NCI-H774 (cell line): ENCODE measurements at places on chromosomes 16 and 17.

- DNase-seq: no peak
These were observed 77.5 kb downstream of the ZNF423 start for GRCh38 chr16:49778202-49778930.

- no peak for DNase-seq
These were observed 398.7 kb downstream of the SNX29 start for GRCh38 chr16:12375046-12375740.

GRCh38 chr17:80817861-80818260 lies 173.8 kb upstream of the CHMP6 start:
- DNase-seq: no peak

GRCh38 chr17:42845556-42845917 lies 1.2 kb downstream of the AOC2 start:
- DNase-seq: no peak

GRCh38 chr17:65197201-65197600 lies 60.0 kb downstream of the RGS9 start:
- no peak for DNase-seq

DNA sequence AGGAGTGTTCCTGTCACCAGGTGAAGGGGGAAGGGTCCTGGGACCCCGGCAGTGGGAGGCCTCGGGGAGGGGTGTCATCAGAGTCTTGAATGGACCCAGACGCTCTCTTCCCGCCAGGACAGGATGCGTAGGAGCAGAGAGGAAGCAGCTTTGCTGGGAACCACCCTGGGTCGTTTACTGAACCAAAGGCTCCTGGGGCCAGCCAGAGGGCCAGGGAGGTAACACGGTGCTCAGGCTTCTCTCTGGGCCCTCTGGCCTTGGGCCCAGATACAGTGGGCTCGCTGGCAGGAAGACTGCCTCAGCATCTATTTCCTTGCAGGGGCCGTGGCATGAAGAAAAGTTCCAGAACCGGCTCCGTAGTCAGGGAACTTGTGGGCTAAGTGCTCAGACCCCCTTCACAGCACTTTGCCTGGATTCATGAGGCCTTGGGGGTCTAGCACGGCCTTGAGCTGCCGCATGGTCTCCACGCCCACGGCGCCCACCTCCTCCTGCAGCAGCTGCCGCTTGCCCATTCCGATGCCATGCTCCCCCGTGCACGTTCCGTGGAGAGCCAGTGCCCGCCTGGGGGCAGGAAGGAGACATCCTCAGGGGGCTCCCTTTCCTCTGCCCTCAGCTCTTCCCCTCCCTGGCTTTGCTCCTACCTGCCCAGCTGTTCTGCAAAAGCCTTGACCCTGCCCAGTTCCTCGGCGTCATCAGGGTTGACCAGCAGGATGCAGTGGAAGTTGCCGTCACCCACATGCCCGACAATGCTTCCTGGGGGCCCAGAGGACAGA lies 4.4 kb downstream of the LDHD start:
- DNase-seq: no peak

- DNase-seq: no peak
These were observed 364.7 kb upstream of the DYNLRB2 start for GRCh38 chr16:80176114-80176513.

GRCh38 chr17:80750263-80750662 lies 205.6 kb downstream of the RPTOR start:
- DNase-seq: no peak

- DNase-seq: no peak
These were observed 15.8 kb upstream of the IGFALS start for GRCh38 chr16:1809281-1809801.

DNA sequence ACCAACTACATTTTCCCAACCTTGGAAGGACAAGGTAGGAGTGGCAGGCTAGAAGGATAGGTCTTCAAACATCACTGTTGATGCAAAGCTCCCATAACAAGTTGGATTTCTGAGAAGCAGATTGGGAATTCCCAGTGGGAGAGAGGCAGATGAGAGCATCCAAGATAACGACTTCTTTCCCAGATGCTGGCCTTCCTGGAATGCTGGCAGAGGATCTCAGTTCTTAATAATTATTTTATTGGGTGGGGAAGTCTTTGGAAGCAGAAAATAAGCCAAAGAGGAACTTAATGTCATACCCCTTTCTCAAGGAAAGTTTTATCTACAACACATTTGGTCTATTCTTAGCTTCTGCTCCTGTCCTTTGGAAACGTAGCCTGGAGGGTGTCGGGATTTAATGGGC lies 64.5 kb downstream of the MPRIP start:
- no peak for DNase-seq

DNA sequence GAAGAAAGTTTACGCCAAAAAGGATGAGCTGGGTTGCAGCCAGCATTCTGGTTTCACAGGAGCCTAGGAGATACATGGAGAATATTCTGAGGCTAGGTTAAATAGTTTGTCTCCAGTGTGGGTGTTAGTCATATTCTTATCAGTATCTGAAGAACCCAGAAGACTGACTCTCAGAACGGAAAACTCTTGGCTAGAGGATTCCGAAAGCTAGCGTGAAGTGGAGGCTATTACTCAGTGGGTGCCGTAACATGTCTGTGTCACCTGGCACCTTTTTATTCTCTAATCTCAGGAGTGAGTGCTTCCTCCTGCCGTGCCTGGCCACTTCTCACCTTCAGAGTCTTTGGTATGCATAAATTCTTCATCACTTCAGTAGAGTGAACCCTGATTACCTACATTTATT lies 199.5 kb downstream of the WWOX start:
- DNase-seq: no peak

- DNase-seq: no peak
These were observed 75.3 kb downstream of the MRC2 start for GRCh38 chr17:62702746-62703260.

DNA sequence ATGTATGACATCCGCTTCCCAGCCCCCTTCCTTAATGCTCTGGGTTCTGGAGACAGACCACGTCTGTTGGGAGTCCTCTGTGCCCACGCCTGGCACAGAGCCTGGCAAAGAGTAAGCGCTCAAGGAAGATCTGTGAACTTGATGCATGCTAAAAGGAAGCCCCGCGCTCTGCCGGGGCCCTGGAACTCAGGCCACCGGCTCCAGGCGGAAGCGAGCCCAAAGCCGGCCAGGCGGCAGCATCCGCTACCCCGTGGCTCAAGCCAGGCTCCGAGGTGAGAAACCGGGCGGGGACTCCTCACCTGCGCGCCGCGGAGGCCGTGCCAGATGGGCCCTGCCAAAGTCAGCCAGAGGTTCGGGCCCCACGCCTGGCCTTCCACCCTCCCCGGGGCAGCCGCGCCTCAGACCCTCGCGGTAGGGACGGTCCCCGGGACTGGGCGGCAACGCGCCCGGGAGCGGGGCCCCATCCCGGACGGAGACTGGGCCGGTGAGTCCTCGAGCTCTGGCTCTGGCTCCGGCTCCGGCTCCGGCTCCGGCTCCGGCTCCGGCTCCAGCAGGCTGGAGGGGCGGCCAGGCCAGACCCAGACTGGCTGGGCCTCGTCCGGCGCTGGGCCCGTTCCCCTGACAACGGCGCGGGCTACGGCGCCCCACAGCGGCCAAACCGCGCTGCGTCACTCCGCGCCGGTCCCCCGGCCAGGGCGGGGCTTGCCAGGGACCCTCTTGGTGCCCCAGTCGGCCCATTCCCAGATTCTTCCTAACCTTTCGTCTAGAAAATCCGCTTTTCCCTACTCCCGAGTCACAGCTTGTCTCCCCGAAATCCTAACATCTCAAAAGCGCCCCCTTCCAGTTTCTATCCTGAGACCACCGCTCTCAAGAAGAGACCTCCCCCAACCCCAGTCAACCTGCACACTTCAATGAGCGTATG lies at the start of gene ZDHHC1:
Gene ZDHHC1 (minus strand): TSS at position 606 of the 922 bp plus-strand sequence. CDS start 8,702 bp downstream, outside the sequence.
- peak; percentile 30 for DNase-seq

DNA sequence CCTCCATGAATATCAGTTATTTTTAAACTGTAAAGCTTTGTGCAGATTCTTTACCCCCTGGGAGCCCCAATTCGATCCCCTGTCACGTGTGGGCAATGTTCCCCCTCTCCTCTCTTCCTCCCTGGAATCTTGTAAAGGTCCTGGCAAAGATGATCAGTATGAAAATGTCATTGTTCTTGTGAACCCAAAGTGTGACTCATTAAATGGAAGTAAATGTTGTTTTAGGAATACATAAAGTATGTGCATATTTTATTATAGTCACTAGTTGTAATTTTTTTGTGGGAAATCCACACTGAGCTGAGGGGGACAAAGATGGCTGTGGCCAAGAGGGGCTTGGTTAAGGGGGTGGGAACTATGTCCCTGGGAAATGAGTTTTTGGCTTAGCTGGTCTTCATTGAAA lies 2.3 kb downstream of the CCL11 start:
- DNase-seq: no peak

DNA sequence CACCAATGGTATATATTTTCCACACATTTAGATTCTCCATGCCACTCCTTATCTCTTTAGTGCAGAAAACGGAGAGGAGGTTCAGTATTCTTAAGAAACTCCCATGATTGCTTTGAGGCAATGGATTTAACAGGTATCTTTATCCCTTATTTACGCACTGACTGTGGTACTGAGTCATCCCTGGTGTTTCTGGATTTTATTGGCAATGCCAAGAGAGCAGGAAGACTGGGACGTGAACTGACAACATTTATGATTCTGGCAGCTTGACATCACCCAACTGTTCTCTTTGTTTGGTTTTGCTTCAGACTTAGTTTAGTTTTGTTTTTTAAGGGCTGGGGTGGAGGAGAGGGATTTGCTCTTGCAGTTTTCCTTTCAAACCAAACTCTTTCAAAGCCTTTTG lies 131.4 kb downstream of the WWOX start:
- no peak for DNase-seq

DNA sequence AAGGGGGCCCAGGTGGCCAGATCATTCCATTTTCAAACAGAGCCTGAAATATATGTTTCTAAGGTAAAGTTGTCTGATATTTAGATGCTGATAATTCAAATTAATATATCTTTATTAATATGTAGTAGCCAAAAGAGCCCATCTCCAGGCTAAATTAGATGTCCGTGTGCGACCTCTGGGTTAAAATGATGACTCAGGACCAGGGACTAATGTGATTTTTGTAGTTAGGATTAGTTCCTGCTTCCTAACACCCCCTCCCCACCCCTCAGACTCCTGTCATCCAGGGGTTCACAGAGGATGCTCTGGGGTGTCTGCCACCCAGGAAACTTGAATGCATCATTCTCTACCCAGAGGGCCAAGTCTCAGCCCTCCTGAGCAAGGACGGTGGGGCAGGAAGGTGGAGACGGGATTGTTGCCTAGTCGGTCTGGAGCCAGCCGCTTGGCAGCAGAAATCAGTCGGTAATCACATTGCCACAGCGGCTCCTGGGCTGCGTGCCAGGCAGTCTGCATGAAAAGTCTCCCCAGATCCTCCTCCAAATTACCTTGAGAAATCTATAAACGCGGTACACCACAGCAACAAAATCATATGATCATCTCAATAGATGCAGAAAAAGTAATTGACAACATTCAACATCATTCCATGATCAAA lies 29.8 kb downstream of the CNGB1 start:
- DNase-seq: no peak

GRCh38 chr17:57524839-57525568 lies 220.1 kb downstream of the CCDC182 start:
- DNase-seq: no peak

DNA sequence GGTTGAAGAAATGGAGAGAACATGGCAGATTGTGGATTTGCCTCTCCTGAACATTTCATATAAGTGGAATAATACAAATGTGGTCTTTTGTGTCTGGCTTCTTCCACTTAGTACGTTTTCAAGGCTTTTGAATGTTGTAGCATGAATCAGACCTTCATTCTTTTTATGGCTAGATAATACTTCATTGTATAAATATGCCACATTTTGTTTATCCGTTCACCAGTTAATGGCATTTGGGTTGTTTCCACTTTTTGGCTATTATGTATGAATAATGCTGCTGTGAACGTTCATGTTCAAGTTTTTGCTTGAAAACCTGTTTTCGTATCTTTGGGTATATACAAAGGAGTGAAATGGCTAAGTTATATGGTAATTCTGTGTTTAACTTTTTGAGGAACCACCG lies 130.4 kb downstream of the TANC2 start:
- DNase-seq: no peak

DNA sequence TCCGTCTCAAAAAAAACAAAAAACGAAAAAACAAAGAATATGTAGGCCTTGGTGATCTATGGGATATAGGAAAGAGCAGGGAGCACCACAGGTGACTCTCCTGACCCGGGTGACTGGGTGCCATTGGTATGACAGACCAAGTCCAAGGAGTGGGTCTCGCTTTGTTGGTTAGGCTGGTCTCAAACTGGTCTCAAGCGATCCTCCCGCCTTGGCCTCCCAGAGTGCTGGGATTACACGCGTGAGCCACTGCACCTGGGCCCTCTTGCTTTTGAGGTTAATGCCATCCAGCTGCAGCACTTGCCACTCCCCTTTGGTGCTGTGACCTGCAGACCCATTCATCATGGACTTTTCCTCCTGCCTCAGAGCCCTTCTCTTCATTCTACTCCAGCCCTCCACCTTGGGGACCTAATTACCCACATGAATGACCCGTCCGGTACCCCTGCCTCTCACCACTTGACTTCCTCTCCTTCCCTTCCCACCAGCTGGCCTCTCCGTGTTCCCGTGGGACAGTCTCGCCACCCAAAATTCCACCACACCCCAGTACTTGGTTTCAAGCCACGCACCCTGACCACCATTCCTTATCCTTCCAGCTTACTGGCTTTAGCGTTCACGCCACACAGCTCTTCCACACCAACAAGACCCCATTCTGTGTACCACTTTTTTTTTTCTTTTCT lies 3.2 kb upstream of the UBE2G1 start:
- no peak for DNase-seq

DNA sequence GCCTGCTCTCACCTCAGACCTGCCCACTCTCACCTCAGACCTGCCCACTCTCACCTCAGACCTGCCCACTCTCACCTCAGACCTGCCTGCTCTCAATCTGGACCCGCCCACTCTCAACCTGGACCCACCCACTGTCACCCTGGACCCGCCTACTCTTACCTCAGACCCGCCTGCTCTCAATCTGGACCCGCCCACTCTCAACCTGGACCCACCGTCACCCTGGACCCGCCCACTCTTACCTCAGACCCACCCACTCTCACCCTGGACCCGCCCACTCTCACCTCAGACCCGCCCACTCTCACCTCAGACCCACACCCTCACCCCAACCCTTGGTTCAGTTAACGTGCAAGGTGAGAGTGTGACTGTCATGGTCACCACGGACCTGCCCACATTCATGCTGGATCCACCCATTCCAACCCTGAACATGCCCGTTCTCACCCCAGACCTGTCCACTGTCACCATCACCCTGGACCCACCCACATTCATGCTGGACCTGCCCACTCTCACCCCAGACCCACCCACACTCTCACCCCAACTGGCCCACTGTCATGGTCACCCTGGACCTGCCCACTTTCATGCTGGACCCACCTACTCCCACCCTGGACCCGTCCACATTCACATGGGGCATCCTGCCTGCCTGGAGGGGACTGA lies 31.2 kb upstream of the ENPP7 start:
- no peak for DNase-seq

- peak; percentile 26 for DNase-seq
These were observed 9.4 kb downstream of the RPL19 start for GRCh38 chr17:39209317-39210092.

GRCh38 chr17:8320990-8321389 lies 10.9 kb downstream of the ARHGEF15 start:
- DNase-seq: no peak

- peak; percentile 76 for DNase-seq
These were observed 47.0 kb upstream of the AMZ2 start for GRCh38 chr17:68200689-68201417.
